ENCODE measurements at places on chromosomes 2 and 18. TPM values are rescaled to one million over a fixed set of nuclear protein-coding genes. Genes with fewer than 3 reads are reported as not detected.

DNA sequence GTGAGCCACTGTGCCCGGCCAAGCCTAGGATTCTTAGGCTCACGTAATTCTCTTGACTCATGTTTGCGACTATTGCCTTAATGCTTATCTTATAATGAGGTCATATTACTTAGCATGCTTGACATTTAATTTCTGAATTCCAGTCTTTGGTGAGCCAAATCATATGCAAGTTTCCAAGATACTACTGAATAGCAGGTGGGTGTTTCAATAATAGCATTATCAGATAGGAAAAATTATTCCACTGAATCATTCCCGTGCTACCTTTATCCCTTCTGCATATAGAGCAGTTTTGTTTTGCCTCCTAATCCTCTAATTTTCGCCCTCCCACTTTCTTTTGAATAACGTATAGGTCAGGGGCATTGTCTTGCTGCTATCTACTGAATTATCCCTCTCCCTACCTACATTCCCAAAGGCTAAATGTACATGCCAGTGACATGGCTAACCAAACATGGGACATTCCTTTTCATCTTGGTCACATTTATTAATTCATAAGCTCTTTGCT is 4.9 kb downstream of the DAW1 start:
- no peak for DNase-seq

GRCh38 chr18:62371436-62371835 is 46.3 kb downstream of the TNFRSF11A start:
- no peak for DNase-seq

DNA sequence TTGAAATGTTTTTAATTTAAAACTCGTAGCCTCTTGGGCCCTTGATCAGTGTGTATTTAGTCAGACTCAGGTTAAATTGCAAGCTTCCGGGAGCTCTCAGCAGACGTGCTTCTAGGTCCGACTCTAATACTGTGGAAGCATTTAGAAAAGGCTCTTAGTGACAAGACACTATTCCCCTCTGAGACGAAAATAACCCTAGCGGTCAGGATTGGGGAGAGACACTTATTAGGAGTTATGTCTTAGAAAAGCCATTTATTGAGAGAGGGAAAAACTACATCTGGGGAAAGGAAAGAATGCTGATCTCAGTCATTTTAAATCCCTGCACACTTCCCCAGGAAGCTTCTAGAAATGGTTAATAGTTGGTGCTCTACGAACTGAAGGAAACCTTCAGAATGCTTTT is 110.5 kb upstream of the NCK2 start:
- DNase-seq = no peak

GRCh38 chr2:86073225-86073624 is 32.5 kb downstream of the POLR1A start:
- DNase-seq = no peak

- no peak for DNase-seq
Measured at GRCh38 chr18:48317781-48318381, 91.3 kb downstream of the ZBTB7C start.

GRCh38 chr2:26986576-26986975 is 16.1 kb downstream of the MAPRE3 start:
- no peak for DNase-seq

GRCh38 chr2:101949304-101949703 is 42.5 kb upstream of the IL1R2 start:
- DNase-seq = no peak

- DNase-seq = no peak
Measured at GRCh38 chr18:70415823-70416488, 127.1 kb downstream of the SOCS6 start.

DNA sequence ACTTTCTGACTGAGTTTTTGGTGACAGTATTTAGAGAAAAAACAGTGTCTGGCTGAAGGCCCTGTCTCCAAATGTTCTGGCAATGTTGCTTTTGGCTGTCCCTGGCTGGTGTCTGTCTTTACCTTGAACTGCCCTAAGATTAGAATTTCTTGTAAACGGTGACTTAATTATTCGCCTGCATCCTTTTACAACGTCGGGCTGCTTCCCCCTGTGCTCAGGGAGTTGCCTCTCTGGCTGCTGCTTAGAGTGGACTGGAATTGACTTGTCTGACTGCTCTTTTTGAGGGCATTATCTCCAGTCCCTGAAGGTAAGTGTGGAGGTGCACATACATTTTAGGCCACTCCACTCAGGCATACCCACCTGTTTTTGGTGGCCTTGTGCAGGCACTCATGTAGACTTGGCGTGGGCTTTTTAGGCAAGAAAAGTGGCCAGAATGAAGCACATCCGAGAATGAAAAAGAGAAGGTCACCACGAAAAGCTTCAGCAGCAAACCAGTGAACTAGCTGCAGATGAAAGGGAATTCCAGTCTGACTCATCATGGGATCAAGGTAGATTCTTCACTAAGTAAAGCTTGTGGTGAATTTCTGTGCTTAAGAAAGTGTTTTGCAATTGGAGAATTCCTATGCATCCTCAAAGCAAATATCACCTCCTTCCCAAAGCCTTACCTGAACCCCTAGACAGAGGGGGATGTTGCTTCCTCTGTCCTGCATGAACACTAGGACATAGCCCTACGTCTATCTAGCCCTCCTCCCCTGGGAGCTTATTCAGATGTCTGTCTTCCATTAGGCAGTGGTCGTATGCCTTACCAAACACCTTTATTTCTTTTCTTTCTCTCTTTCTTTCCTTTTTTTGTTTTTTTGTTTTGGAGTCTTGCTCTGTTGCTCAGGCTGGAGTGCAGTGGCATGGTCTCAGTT is 230.3 kb upstream of the TRIB2 start:
- no peak for DNase-seq

- DNase-seq = no peak
Measured at GRCh38 chr2:191892391-191892790, 45.5 kb upstream of the CAVIN2 start.

- no peak for DNase-seq
Measured at GRCh38 chr2:232748038-232748437, 28.3 kb downstream of the KCNJ13 start.

GRCh38 chr18:55862693-55863390 is 274.9 kb upstream of the TCF4 start:
- DNase-seq = no peak

- no peak for DNase-seq
Measured at GRCh38 chr2:202164411-202164810, 74.0 kb downstream of the SUMO1 start.

- no peak for DNase-seq
Measured at GRCh38 chr2:1633092-1633671, 111.1 kb downstream of the PXDN start.

DNA sequence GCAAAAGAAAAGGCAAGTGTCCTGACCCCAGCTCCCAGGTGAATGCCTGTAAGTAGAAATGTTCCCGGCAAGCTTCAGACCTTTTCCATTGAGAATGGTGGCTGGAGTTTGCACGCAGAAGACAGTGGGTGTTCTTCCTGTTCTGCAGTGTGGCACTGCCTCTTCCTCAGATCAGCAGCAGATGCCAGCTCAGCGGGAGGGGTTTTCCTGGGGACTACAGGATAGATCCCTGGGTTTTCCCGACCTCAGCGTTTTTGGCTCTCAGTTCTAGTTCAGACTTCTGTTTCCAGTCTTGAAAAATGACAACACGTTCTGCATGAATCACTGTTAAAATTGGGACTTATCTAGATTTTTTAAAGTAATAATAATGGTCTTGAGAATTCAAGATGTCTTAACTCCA is 39.2 kb downstream of the GRHL1 start:
- no peak for DNase-seq

DNA sequence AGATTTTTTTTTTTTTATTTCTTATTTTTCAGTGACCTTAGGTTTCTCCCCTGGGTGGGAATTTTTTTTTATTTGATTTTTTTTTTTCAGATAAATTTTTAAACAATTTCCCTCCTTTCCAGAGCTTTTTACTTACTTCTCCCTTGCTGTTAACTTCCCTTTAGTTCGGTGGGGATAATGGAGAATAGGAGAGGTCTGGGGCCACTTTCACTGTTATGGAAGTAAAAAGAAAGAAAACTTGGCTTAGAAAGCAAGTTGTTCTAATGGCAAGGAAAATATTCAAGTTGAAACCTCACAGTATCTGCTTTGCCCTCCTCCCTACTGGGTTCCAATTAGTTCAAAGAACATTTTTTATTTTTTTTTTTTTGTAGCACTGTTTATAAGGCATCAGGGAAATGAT is 537.1 kb upstream of the NXPH2 start:
- no peak for DNase-seq

GRCh38 chr2:8300216-8300615 is 381.6 kb upstream of the ID2 start:
- DNase-seq = no peak

- DNase-seq = no peak
Measured at GRCh38 chr18:52409727-52410126, 69.7 kb downstream of the DCC start.

GRCh38 chr18:55079067-55079466 is 119.8 kb upstream of the CCDC68 start:
- DNase-seq = no peak

- DNase-seq = no peak
Measured at GRCh38 chr2:41488888-41489287, 558.9 kb upstream of the PKDCC start.

DNA sequence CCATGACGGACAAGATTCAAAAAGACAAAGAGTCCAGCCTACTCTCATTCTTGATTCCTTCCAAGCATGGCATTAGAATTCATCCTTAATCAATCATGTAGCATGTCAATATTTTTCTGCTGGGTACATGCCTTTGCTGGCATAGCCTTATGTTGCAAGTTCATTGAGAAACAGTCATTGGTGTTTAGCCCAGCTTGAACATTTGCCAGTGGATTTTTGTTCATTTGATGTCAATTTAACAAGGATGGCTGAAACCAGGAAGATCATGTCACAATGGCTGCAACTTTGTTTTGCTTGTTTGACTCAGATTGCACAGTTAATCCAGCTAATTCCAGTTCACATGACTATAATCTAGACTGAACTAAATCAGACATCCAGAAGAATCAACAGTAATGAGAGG is 1132.2 kb downstream of the LRP1B start:
- DNase-seq = no peak

GRCh38 chr2:2757764-2758163 is 426.7 kb upstream of the MYT1L start:
- no peak for DNase-seq

DNA sequence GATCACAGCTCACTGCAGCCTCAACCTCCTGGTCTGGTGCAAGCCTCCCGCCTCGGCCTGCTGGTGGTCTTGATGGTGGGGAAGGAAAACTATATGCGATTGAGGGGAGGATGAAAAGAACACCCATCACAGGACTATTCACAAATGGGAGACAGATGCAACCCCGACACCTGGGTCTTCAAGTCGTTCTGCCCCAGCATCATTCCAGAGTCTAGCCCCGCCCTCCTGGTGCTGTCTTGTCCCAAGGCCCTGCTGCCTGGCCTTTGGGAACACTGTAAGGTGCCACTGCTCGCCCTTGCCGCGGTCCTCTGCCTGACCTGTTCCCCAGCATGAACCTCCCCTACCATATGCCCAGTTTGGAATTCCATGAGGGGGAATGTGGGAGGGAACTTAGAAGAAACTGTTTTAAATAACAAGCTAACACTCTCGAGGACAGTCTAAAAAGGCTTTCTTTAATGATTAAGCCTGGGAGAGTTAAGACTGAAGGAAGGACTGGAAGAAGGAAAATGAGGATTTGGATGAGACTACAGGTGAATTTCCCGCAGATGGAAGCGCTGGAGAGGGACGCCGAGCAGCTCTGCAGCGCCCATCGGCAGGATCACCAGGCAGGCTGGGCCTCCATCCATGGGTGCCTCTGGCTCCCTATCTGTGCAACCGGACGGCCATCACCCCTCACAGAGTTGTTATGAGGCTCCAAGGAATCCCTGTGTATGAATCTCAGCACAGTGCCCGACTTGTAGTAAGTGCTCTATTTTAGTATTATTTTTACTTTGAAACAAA is 75.0 kb downstream of the MEX3C start:
- DNase-seq = no peak

GRCh38 chr2:163455815-163456214 is 280.0 kb downstream of the FIGN start:
- DNase-seq = no peak

DNA sequence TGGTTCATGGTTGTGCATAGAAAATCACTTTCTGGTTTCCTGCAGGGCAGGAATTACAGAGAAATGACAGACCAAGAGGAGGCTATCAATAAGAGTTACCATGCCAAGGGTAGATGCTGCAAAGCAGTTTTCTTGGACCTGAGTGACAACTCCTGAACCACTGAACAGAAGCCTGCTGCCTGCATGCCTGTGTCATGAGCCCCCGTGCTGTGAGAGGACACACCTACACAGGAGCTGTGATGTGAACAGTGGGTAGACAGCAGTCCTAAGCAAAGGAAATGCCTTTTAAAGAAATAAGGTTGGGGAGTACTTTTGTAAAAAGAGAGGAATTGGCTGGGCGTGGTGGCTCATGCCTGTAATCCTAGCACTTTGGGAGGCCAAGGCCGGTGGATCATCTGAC is 54.2 kb upstream of the CREB1 start:
- DNase-seq = no peak

The ECEL1 gene
- 0.78 TPM for total RNA-seq

The DHRS9 gene
- 3.3 TPM for total RNA-seq

The CD8B2 gene
- not detected for total RNA-seq

The FAHD2B gene
- 27.1 TPM for total RNA-seq

The LGALSL gene
- 2.6 TPM for total RNA-seq

The ATAD2B gene
- 24.2 TPM for total RNA-seq

The UGT1A5 gene
- not detected for total RNA-seq

The CPO gene
- total RNA-seq = not detected

The PROKR1 gene
- not detected for total RNA-seq

The NT5C1B gene
- total RNA-seq = not detected

The ASB18 gene
- not detected for total RNA-seq

The CD8A gene
- 2.8 TPM for total RNA-seq

The COLEC11 gene
- 0.11 TPM for total RNA-seq

The CCDC85A gene
- not detected for total RNA-seq

The NTSR2 gene
- not detected for total RNA-seq

Measured in activated T-helper 2 cell treated with anti-CD3 and anti-CD28 coated beads, Interferon-gamma antibody, Interleukin-2, Interleukin-4, amounts not matched to agents 10 μg/mL and 5 μg/mL and 100 μg/mL, durations not matched to agents 14 hours and 24 hours and 36 hours (primary cell).